ENCODE measurements at places on chromosomes 3 and 15.

- no peaks in the 10 kb centered on the region for H3K4me1 ChIP-seq
- H3K27me3 ChIP-seq, result no peaks in the 10 kb centered on the region
- H3K4me3 ChIP-seq, result no peak overlapping the region
- DNase-seq, result no peak
- no peaks in the 10 kb centered on the region for H3K36me3 ChIP-seq
Observed at GRCh38 chr15:27951191-27951890, 147.8 kb downstream of the OCA2 start.

DNA sequence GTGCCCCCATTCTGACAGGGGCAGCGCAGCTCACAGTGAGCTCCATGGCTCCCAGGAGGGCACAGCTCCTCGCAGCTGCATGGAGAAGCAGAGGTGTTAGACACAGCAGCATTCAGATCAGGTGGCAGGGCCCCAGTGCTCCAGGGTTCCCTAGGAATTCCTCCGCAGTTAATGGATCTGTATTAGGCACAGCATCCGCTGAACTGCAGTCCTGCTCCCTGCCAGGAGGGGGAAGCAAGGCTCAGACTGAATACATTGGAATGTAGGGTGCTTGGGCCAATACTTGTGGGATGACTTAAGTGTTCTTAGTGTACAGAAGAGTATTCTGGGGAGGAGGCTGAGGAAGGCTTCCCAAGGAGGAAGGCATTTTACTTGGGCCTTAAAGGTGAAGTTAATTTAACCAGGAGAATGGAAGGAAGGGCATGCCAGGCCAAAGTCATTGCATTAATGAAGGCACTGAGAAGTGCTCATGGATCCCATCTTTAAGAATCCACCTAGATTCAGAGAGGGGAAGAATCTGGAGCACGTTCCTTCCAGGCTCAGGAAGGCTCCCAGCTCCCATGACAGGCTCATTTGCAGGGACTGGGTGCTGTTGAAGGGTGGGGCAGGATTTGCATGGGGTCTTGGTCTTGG lies 111.6 kb downstream of the RAB11A start:
- DNase-seq, result peak; percentile 69
- H3K36me3 ChIP-seq, result no peaks in the 10 kb centered on the region
- H3K27ac ChIP-seq, result no peak overlapping the region
- no peaks in the 10 kb centered on the region for H3K27me3 ChIP-seq
- peaks cover 21% of the 10 kb centered on the region for H3K4me1 ChIP-seq

DNA sequence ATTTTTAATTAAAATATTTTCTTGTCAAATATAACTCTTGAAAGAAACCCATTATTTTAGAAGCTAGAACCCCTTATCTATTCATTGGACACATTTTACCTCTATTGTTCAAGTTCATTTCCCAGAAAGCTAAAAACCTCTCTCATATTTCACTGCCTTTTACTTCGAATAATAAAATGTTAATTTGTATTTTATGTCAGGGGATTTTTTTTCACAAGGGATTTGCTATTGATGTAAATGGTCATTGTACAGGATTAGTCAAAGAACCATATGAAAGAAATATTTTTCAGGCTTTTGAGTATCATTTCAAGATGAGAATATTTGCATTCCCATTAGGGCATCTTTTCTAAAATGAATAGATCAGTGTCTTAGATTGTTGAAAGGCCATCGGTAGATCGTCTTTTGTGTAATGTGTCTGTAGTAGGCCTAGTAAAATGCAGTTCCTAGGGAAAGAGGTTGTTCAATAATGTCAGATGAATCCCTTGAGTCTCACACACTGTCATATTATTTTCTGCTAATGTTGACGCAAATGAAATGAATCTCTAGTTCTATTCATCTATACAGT lies 114.5 kb downstream of the ROBO1 start:
- DNase-seq, result no peak
- H3K36me3 ChIP-seq, result no peaks in the 10 kb centered on the region

DNA sequence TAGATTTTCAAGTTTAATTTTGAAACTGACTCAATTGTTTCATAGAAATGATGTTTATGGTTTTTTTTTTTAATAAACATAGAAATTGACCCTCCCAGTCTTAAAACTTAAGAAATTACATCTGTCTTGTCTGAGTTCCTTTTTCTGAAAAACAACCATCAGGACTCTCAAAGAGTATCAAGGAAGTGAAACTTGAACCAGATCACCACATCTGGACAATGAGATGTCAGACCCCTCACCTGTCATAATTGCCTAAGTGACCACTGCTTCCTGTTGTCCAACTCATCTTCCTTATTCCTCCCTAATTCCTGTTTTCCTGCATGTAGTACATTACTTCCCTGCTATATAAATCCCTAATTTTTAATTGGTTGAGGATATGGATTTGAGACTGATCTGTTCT lies 441.5 kb upstream of the ARHGEF26 start:
- H3K27ac ChIP-seq, result no peak overlapping the region
- H3K4me3 ChIP-seq, result no peak overlapping the region
- no peaks in the 10 kb centered on the region for H3K4me1 ChIP-seq
- no peaks in the 10 kb centered on the region for H3K27me3 ChIP-seq
- DNase-seq, result no peak

GRCh38 chr3:135918600-135918999 lies 46.9 kb upstream of the PPP2R3A start:
- DNase-seq, result no peak
- H3K4me3 ChIP-seq, result no peak overlapping the region
- H3K36me3 ChIP-seq, result no peaks in the 10 kb centered on the region
- no peaks in the 10 kb centered on the region for H3K27me3 ChIP-seq
- no peak overlapping the region for H3K27ac ChIP-seq

DNA sequence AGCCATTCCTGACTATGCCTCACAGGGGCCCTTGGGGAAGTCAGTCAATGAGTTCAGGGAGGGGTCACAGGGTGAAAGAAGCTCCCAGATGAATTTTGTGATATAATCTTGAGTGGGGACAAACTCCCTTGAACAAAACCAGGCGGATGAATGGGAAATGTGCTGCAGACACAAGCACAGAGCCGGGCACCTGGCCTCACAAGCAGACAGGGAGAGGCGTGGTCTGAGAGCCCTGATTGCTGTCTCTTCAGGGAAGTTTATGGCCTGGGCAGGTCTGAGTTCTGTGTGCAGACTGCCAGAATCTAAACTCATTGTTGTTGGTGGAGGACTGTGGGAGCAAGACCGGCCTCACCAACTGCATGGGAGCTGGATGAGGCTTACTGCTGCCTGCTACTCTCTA lies 591.8 kb downstream of the EPHA3 start:
- no peak overlapping the region for H3K4me3 ChIP-seq
- H3K36me3 ChIP-seq, result no peaks in the 10 kb centered on the region
- no peak overlapping the region for H3K27ac ChIP-seq

- H3K4me3 ChIP-seq, result no peak overlapping the region
- H3K4me1 ChIP-seq, result no peaks in the 10 kb centered on the region
- no peak overlapping the region for H3K27ac ChIP-seq
- H3K36me3 ChIP-seq, result no peaks in the 10 kb centered on the region
- no peaks in the 10 kb centered on the region for H3K27me3 ChIP-seq
- no peak for DNase-seq
Observed at GRCh38 chr3:140768941-140769340, 91.1 kb downstream of the TRIM42 start.

DNA sequence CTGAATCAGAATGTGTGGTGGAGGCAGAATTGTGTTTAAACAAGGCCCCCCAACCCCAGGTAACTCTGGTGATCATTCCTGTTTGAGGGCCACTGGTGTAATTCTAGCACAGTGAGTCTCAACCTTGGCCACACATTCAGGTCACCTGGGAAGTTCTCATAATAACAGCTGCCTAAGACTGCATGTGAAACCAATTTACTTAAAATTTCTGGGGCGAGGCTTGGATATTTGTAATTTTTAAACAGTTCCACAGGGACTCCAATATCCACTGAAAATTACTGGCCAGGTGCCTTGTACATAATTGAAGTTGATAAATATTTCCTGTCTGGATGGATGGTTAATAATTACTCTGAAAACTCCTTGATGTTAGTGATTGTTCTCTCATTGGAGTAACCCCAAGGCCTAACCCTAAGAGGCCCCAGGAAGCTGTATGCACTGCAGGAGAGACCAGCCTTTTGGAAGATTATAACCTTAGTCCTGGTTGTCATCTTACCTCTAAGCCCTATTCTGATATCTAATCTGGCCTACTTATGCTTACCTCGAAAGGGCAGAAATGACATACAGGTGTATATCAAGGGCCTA lies 25.7 kb upstream of the EPHB1 start:
- no peak for DNase-seq
- H3K27me3 ChIP-seq, result no peaks in the 10 kb centered on the region
- H3K27ac ChIP-seq, result no peak overlapping the region
- no peaks in the 10 kb centered on the region for H3K36me3 ChIP-seq
- no peak overlapping the region for H3K4me3 ChIP-seq
- no peaks in the 10 kb centered on the region for H3K4me1 ChIP-seq

DNA sequence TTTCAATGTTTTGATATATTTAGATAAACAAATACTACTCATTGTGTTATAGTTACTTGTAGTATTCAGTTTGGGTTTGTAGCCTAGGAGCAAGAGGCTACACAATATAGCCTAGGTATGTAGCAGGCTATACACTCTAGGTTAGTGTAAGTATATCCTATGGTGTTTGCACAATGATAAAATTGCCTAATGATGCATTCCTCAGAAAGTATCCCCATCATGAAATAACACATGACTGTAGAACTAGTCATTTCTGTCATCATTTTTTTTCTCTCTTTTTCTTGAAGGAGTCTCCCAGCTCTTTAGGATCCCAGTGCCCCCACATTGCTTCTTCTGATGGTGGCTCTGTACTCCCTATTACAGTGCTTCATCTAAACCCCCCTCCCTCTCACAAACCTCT lies 157.7 kb upstream of the CADPS start:
- H3K4me1 ChIP-seq, result no peaks in the 10 kb centered on the region
- no peak overlapping the region for H3K27ac ChIP-seq
- H3K27me3 ChIP-seq, result no peaks in the 10 kb centered on the region
- H3K36me3 ChIP-seq, result no peaks in the 10 kb centered on the region

- no peaks in the 10 kb centered on the region for H3K36me3 ChIP-seq
- H3K4me1 ChIP-seq, result 0 out of 2 replicates have a peak, but pooled peaks cover 2% of the 10 kb centered on the region
- H3K27me3 ChIP-seq, result no peaks in the 10 kb centered on the region
- no peak overlapping the region for H3K4me3 ChIP-seq
- DNase-seq, result no peak
Observed at GRCh38 chr15:50061503-50061902, 57.5 kb downstream of the ATP8B4 start.

DNA sequence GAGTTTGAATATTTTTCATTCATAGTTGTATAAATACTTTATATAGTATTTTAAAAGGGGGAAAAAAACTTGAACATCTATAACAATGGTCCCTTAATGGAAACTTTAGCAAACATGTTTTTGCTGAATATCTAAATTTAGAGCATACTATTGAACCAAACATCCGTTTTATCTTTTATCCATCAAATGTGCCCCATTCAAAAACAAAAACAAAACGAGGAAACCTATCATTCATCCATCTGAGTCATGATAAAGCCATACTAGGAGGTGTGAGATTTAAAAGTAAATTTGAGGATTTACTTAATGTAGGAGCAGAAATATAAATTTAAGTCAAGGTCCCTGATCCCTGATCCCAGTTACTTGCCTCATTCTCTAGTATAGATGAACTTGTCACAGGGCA lies 463.6 kb upstream of the MDFIC2 start:
- no peak for DNase-seq
- no peaks in the 10 kb centered on the region for H3K4me1 ChIP-seq
- H3K4me3 ChIP-seq, result no peak overlapping the region
- no peak overlapping the region for H3K27ac ChIP-seq

DNA sequence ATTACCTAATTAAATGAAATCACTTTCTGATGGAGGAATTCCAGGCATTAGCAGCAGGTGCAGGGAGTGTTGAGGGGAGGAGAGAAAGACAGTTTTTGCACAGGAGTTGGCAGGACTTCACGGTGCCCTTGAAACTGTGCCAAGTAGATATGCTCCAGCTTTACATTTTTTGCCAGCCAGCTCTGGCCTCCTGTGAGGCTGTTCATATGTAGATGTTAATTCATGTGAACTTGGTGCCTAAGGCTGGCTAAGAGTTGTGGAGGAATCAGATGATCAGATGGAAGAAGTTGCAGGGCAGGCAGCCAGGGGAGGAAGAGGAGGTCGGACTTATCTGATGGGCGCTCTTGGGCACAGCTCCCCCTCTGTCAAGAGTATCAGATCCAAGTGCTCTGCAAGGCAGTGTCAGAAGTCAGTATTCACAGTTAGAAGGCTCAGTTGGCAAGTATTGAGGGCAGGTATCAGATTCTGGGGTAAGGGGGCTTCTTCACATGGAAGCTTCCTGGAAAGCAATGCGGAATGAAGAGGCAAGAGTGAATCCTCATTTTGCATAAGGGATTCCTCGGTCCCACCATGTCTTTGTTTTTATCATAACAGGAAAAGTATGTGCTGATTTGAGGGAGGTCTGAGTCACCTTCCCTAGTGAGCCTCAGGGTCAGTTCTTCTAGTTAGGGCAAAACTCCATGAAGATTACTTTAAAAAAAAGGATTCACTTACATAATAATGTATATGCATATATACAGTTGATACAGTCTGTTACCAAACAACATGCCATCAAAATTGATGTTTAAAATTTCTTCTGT lies 172.6 kb upstream of the UMPS start:
- no peak overlapping the region for H3K4me3 ChIP-seq
- H3K27me3 ChIP-seq, result no peaks in the 10 kb centered on the region
- H3K4me1 ChIP-seq, result peaks cover 4% of the 10 kb centered on the region
- no peak overlapping the region for H3K27ac ChIP-seq

DNA sequence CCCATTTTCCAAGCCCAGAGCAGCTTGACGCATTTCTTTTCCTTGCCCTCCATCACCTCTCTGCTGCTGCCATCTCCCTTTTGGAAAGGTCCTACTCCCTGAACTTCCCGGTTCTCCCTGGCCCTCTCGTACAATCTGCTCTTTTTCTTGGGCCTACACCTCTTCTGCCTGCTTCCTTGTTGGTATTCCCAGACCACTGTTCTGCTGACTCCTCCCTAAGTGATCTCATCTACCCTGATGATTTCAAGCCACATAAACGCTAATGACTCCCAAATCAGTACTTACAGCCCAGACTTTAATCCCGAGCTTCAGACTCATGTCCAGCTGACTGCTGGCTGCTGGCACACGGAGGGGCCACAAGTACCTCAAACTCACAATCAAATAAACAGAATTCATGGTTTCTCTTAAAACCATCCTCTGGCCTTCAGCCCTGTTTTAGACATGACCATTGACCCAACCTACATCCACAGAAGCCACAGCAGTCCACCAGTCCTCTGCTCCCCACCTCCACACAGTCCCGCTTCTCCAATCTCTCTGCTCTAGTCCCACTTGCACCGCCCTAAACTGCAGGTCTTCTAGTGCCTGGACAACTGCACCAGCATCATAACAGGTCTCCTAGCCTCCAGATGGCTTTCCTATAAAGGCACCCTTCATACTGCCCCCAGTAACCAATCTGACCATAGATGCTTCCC lies 57.6 kb downstream of the AAGAB start:
- no peaks in the 10 kb centered on the region for H3K27me3 ChIP-seq
- peaks cover 15% of the 10 kb centered on the region for H3K36me3 ChIP-seq
- peaks cover 3% of the 10 kb centered on the region for H3K4me1 ChIP-seq
- no peak overlapping the region for H3K27ac ChIP-seq
- DNase-seq, result no peak
- H3K4me3 ChIP-seq, result no peak overlapping the region

GRCh38 chr15:66961407-66961884 lies 104.0 kb upstream of the SMAD3 start:
- H3K36me3 ChIP-seq, result no peaks in the 10 kb centered on the region
- H3K4me1 ChIP-seq, result no peaks in the 10 kb centered on the region
- H3K27me3 ChIP-seq, result no peaks in the 10 kb centered on the region
- no peak for DNase-seq
- H3K4me3 ChIP-seq, result no peak overlapping the region

Measured in H1 (cell line).